Activated CD4-positive, alpha-beta T cell treated with anti-CD3 and anti-CD28 coated beads for 36 hours (primary cell): ENCODE measurements at places on chromosomes 12 and 14. TPM values are rescaled to one million over a fixed set of nuclear protein-coding genes. Genes with fewer than 3 reads are reported as not detected.

DNA sequence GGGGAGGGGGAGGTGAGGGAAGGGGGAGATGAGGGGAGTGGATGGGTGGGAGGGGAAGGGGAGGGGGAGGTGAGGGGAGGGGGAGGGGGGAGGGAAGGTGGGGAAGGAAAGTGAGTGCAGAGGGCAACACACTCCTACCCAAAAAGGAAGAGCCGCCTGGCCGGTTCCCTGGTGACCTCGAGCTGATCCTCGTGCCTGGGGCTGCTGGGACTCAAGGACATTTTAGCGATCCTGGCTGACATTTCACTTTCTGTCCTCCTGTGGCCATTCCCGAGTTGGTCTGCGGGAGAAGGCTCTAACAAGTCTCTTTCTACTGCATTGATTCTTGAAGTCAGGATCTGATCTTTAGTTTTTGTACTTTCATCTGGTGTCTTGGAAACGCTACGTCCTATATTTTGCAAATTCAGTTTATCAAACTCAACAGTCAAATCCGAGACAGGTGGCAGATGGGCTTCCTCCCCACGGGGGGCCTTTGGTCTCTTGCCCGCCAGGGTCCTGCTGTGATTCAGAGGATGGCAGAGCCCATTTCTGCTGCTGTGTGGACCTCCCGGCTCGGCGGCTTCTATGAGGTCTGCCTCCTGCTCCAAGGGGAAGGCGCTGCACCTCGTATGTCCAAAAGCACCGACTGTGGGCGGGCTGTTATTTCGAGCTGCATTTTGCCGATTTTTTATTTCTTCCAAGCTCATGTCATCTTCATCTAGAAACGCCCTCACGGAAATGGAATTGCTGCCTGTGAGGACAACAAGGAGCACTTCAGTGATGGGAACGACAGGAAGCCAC is 19.1 kb downstream of the PGAM5 start:
- H3K4me1 ChIP-seq, result no peaks in the 10 kb centered on the region
- H3K4me3 ChIP-seq, result no peak overlapping the region
- DNase-seq, result no peak

- H3K4me1 ChIP-seq, result no peaks in the 10 kb centered on the region
- no peak overlapping the region for H3K27ac ChIP-seq
- no peaks in the 10 kb centered on the region for H3K27me3 ChIP-seq
- H3K36me3 ChIP-seq, result peaks cover 2% of the 10 kb centered on the region
- no peak overlapping the region for H3K4me3 ChIP-seq
Observed at GRCh38 chr12:123005081-123005626, 24.7 kb downstream of the ARL6IP4 start.

DNA sequence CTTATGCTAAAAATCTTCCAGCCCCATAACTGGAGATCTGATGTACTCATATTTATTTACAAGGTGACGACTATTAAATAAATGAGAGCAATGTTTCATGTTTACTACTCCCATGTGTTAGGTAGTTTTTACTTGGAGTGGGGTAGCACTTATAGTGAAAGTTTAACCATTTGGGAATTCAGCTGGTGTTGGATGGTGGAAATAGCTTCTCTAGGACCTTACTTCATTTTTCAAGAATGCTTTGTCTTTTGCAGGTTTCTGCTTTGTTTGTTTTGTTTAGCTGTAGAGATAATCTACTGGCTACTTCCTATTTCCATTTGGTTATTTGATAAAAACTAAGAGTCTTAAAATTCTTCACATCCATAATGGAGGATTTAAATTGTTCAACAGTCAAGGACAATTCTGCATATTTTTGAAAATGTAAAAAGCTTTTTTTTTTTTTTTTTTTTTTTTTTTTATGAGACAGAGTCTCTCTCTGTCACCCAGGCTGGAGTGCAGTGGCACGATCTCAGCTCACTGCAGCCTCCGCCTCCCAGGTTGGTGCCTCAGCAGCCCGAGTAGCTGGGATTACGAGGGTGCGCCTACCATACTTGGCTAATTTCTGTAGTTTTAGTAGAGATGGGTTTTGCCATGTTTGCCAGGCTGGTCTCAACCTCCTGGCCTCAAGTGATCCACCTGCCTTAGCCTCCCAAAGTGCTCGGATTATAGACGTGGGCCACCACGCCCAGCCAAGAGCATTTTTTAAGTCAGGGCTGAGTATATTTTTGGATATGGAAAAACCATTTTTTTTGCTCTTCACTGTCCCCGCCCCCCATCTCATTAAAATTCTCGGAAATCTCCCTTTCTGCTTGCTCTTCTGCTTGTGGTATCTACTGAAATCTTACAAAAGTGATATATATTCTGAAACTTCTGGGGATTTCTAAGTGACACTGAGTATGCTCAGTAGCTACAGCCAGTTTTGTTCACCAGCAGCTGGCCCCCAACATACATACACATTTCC is 1.4 kb upstream of the ABCD2 start:
- H3K36me3 ChIP-seq, result no peaks in the 10 kb centered on the region
- no peak overlapping the region for H3K4me3 ChIP-seq
- peak; percentile 74 for DNase-seq
- H3K27ac ChIP-seq, result no peak overlapping the region
- peaks cover 60% of the 10 kb centered on the region for H3K4me1 ChIP-seq

- H3K4me3 ChIP-seq, result no peak overlapping the region
- peak overlapping the region; percentile 17 for H3K27ac ChIP-seq
- H3K4me1 ChIP-seq, result peaks cover 26% of the 10 kb centered on the region
- DNase-seq, result no peak
Observed at GRCh38 chr12:46357438-46358324, 14.9 kb downstream of the SLC38A2 start.

The SOAT2 gene
- total RNA-seq, result 0.57 TPM

The CMTM5 gene
- not detected for total RNA-seq

The DYRK2 gene
- total RNA-seq, result 19.2 TPM
